Activated CD4-positive, CD25-positive, alpha-beta regulatory T cell treated with anti-CD3 and anti-CD28 coated beads, Interleukin-2, amount 50 U/mL, for 16 hours (primary cell): ENCODE measurements at places on chromosomes 4 and X.

DNA sequence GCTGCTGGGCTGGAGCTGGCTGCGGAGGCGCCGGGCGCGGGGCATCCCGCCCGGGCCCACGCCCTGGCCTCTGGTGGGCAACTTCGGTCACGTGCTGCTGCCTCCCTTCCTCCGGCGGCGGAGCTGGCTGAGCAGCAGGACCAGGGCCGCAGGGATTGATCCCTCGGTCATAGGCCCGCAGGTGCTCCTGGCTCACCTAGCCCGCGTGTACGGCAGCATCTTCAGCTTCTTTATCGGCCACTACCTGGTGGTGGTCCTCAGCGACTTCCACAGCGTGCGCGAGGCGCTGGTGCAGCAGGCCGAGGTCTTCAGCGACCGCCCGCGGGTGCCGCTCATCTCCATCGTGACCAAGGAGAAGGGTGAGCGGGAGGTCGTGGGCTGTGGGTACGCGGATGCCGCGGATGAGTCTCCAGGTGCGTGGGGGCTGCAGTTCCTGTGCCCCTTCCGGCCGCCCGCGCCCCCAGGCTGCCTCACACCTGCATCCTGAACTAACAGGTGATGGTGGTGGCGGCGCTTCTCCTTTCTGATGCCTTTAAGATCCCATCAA, 499 bp downstream of the CYP2U1 start:
- no peak for DNase-seq

DNA sequence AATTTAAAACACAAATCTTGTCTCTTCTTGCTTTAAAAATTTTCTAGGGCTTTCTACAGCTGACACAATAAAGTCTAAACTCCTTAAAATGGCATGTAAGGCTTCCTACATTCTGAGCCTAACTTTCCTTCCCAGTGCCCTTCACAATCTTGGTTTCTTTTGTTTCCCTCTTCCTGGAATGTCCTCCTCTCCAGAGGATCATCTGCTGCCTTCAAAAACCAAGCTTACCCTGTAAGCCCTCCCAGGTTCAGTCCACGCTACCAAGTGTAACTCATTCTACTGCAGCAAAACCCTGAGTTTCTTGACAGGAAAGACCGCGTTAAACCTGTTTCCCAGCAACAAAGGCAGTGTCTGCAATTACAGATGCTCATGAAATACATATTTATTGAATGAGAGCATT, 91.3 kb downstream of the SHISA3 start:
- DNase-seq: no peak

DNA sequence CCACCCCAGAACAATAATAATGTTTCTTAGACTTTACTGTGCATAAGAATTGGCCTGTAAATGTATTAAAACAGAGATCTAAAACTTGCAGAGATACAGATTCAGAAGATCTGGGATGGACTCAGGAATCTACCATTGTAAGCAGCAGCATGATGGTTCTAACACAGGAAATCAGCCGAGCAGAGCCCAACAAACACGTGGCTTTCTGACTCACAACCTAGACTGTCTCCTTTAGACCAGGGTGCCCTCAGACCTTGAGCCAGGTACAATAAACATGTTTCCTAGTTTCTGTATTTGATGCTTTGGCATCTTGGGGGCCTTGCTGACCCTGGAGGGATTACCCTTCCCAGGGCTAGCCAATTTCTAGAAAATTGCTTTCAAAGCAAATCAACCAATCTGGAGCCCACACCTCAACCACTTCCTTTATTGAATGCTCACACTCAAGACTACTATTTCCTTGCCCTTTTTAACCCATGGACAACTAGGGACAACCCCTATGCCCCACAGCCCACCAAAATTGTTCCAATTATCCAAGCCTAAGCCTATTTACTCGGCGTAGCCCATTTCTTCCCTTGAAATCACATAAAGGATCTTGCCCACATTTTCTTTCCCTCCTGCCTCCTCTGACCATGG, 80.5 kb downstream of the TBC1D9 start:
- no peak for DNase-seq

- DNase-seq: no peak
Measured at GRCh38 chr4:85760511-85760910, 285.6 kb downstream of the ARHGAP24 start.

DNA sequence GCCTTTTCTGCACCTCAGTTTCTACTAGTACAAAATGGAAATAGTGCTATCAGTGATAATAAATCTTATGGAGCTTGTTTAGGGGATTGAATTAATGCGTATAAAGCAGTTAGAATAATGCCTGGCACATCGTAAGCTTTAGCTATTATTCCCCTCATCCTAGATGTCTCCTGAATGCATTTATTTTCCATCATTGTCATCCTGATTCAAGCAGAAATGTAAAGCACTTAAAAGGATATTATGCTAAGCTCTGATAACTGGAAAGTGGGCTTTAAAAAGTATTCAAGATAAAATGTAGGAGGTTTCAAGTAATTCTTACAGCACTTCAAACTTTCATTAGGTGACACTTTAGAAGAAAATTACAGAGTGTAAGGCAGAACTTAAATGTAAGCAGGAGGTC, 178.7 kb downstream of the RBM46 start:
- DNase-seq: no peak

DNA sequence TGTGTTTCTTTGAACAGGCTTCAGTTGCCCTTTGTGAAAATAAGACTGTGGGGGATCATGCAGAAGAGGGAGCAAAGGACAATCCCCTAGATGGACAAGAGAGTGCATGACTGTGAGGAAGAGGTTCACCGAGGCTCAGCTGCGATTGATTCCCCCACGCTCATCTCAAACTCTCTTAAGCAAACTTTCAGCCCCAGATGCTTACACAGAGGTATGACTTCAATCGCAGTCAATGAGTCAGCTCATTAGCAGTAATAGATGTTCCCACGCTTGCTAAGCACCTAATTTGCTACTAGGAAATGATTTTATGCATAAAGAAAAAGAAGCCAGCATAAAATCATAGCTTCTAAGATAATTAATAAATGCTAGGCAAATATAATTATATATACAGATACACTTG, 2256.1 kb upstream of the AGA start:
- DNase-seq: no peak

GRCh38 chrX:81229229-81229628, 27.3 kb downstream of the SH3BGRL start:
- no peak for DNase-seq

- no peak for DNase-seq
Measured at GRCh38 chr4:167428156-167428555, 193.9 kb upstream of the SPOCK3 start.

DNA sequence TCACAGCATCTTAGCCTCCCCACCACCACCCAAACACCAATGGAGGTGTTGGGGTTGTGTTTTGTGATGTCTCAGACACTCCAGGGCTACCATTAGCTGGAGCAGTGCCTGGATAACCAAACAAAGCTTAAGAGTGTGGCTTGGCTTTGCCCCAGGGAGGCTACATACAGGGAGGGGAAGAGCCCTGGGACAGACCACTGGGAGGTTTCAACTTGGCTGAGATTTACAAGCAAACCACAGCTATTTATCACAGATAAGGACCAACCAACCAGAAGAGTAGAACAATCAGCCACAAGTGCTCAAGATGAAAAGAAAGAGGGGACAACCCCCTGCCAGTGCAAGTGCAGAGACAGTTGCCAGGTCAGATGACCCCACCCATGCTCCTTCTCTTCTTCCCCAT, 24.1 kb downstream of the SOX3 start:
- no peak for DNase-seq
